ENCODE measurements at places on chromosomes 11 and 22.

GRCh38 chr11:44475114-44475686 lies 90.3 kb upstream of the CD82 start:
- no peak for DNase-seq

GRCh38 chr11:80157447-80157846 lies 716.6 kb upstream of the TENM4 start:
- DNase-seq = no peak

- DNase-seq = no peak
Measured at GRCh38 chr11:43555816-43556611, 124.5 kb upstream of the HSD17B12 start.

DNA sequence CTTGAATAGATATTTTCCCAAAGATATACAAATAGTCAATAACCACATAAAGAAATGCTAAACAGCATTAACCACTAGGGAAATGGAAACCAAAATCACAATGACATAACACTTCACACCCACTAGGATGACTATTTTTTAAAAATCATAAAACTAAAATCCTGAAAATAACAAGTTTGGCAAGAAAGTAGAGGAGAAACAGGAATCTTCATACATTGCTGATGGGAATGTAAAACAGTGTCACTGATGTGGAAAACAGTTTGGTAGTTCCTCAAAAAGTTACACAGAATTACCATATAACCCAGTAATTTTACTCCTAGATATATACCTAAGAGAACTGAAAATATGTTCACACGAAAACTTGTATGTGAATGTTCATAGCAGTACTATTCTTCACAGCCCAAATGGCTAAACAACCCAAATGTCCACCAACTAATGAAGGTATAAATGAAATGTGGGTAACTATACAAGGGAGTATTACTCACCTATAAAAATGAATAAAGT lies 12.5 kb downstream of the PICALM start:
- DNase-seq = no peak

GRCh38 chr22:25783856-25784255 lies 41.9 kb downstream of the MYO18B start:
- DNase-seq = no peak

GRCh38 chr11:114348200-114349191 lies 51.8 kb downstream of the C11orf71 start:
- no peak for DNase-seq

DNA sequence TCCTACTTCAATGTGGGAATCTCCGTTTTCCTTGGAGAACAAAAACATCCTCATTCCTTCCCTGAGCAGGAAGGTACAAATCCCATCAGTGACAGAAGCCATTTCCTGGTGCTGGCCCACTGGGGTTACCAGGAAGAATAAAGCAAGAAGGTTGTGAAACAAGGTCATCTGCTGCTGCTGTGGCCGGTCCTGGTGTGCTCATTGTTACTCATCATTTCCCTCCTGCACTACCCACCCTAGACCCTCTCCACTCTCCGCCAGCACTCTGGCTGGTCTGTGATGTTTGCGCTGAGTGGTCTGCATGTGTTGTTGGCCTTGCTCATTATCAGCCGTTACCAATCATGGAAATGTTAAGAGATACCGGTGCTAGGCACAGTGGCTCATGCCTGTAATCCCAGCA lies 37.0 kb downstream of the OSBP2 start:
- DNase-seq = no peak

GRCh38 chr22:27748349-27748748 lies 53.2 kb downstream of the MN1 start:
- DNase-seq = no peak

Data from HuH-7.5 (cell line).